ENCODE measurements at places on chromosomes 1 and 21.

GRCh38 chr1:163656095-163656759, 334.5 kb downstream of the NUF2 start:
- no peak for DNase-seq

GRCh38 chr1:8889925-8890785, 11.7 kb upstream of the ENO1 start:
- no peak for DNase-seq

GRCh38 chr1:9590201-9590600, 1.5 kb downstream of the TMEM201 start:
- no peak for DNase-seq

DNA sequence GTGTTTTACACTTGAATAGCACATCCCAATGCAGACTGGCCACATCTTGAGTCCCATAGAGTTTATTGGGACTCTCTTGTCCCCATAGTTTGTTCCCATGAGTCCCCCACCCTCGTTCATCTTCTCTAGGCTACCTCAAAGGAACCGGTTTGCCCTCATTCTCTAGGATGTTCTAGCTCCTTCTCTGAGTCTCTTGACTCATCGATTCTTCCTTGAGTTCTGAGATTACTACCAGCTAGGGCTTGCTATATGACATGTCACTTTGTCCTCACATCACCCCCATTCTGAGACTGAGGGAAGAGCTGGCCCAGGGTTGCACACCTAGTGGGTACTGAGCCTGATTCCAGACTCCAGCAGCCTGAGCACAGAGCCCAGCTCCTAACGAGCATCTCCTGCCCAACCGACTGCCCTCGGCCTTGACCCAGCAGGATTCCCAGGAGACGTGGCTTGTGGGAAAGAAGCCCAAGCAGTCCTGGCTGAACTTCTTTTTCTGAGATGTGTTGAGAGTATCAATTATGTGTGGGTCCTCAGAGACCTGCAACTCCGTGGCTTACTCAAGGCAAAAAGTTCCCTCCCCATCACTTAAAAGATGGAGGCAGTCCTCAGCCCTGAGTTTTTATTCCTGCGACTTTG, 42.0 kb downstream of the TMEM51 start:
- no peak for DNase-seq

Measured in activated naive CD4-positive, alpha-beta T cell (primary cell).